HepG2 (cell line): ENCODE measurements at places on chromosomes 5 and 9.

DNA sequence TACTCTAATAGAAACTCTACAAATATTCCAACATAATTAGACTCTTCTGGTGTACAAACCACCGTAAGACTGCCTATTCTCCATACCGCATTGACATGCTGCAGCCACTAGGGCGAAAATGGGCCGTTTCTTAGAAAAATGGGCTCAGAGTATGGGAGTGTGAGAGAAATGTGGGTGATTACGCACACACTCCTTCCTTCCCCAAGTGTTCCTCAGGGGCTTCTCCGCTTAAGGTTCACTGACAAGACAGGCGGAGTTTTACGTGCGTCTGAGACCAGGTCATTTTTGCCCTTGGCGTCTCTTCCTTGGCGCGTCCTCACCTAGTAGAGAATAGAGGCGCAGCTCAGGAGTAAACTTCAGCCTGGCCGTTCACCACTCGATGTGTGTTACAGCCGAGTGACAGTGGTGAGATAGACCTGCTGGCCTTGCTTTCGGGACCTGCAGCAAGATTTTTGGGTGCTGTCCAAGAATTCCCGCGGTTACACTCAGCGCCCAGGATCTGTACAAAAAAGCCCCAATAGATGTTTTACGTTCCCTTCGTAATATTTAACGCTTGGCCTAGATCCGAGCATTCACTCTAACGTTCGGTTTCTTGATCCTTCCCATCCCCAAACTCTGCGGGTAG is 1.8 kb upstream of the NTRK2 start:
- DNase-seq, result no peak

GRCh38 chr9:134533850-134534588 is 107.6 kb upstream of the COL5A1 start:
- DNase-seq, result no peak

GRCh38 chr9:1273859-1274258 is 223.7 kb downstream of the DMRT2 start:
- no peak for DNase-seq

DNA sequence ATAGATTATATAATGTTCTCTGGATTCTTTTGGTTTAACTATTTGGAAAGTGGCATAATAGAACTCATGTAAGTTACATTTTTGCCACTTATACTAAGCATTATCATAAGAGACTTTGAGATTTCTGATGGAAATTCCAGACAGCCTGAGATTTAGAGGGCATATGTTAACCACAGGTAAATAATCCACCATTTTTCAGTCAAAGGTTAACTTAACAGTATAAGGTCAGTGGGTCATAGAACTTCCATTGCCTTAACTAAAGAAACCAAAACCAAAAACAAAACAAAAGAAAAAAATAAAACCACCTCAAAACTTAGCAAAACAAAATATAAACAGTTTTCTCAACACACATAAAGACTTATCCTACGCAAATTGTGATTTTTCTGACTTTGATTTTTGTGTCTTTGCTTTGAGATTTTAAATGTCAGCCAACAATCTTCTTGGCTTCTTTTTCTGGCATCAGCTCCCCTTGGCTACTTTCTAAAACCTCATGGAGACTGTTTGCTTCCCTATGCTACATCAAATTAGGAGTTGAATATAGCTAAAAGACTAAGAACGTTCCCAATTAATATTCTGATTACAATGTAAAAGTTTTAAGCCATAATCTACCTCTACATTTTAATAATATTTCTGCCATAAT is 430.1 kb upstream of the DAB2 start:
- DNase-seq, result no peak

- DNase-seq, result no peak
These were observed 95.6 kb upstream of the SPOCK1 start for GRCh38 chr5:137594717-137595116.

- DNase-seq, result no peak
These were observed 16.6 kb downstream of the MAP1B start for GRCh38 chr5:72123764-72124376.

GRCh38 chr9:133264235-133264764 is 10.7 kb downstream of the ABO start:
- DNase-seq, result no peak

GRCh38 chr9:86099701-86100364 is 475 bp upstream of the GOLM1 start:
- no peak for DNase-seq

- peak; percentile 28 for DNase-seq
These were observed 99.3 kb downstream of the ANXA2R start for GRCh38 chr5:42940853-42941252.

- no peak for DNase-seq
These were observed 27.7 kb downstream of the ABL1 start for GRCh38 chr9:130862747-130863146.
